ENCODE measurements at places on chromosomes 5 and 9.

DNA sequence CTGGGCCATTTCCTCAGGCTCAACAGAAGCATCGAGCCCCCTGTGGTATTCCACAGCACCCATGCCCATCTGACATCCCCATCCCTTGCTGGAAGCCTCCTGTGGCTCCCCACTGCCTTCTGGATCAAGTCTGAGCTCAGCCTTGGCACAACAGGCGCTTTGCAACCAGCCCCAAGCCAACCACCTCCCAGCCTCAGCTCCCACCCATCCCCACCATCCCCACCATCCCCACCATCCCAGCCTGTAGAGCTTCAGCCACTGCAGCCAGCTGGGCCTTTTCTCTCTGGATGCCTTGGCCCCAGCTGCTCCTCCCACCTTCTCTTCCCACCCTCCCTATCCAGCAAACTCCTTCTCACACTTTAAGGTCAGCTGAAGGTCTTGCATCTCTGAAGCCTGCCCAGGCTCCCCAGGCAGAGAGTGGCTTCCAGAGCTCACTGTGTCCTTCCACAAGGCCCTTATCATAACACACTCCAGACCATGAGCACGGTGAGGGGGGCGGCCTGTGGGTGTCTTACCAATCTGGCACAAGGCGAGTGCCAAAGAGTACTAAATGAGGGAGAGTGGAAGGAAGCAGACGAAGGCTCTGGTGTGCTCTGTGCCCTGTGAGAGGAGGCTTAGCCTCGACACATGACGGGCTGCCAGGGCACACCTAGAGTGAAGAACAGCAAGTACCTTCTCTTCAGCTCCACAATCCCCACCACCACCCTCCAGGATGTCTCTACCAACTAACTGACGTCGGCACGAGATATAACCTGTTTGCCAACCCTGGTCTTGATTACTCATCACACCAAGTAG, 6.5 kb downstream of the HIGD2A start:
- DNase-seq = no peak

DNA sequence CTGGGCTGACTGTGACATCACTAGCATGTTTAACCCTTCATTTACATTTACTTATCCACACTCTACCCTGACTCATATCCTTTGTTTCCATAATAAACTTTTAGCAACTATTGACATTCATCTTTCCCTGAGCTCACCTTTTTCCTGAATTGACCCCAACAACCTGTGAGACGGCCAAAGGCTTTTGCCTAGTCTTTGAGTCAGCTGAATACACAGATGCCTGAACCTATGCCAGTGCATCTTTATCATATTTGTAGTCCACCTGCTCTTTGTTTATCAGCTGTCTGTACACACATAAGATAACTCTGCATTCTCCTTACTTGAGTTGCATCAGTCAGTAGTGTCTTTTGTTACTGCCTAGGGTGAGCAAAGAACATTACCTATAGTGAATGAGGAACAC, 128.5 kb upstream of the HMHB1 start:
- no peak for DNase-seq

DNA sequence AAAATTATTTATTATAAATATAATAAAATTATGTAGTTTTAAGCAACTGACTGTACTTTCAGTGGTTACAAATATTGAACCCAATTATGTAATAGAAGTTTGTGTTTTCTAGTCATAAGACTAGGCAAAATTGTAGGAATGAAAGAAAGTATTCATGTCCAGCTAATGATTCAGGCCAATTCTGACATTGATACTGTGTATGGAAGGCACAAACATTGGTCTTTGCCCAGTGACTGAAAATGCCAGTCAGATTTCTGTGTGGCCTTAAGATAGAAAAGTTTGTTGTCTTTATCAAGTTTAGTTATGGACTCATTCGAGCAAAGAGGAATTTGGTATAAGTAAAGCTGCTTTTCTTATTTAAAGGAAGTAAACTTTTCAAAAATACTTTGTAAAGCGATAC, 60.3 kb downstream of the SLC12A2 start:
- no peak for DNase-seq

GRCh38 chr5:122352331-122352730, 40.3 kb downstream of the SNCAIP start:
- no peak for DNase-seq

DNA sequence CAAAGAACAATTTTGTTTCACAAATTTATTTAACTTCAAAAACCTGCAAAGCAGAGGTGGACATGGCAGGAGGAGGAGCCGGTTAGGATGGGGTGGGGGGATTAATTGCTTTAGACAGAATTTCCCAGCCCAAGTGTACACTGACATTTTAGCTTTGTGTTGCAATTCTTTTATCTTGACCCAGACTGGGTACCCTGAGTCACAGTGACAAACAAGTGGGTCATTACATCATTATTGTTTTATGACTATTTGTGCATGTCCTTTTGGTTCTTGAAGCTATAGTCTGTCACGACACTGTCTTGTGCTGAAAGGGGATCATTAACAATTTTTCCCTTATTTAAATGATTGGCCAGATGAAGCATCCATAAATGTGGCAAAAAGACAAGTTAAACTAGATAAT, 84.5 kb upstream of the VCAN start:
- DNase-seq = no peak

Data from SJSA1 (cell line).